ENCODE measurements at places on chromosomes 3 and 15.
A peak's percentile ranks its signal among the peaks of the same experiment; 100 is the strongest.

GRCh38 chr3:112132975-112133448, at the start of gene GCSAM:
GCSAM (minus strand) TSS chr3:112133248; CDS start chr3:112133120, 128 bp downstream.
- no peak for DNase-seq
- H3K4me3 ChIP-seq: no peak within 1 kb of the TSS
- no peak within 1 kb of the TSS for H3K27ac ChIP-seq
- no peaks in the 10 kb centered on the region for H3K27me3 ChIP-seq
- peaks cover 35% of the 10 kb centered on the region for H3K4me1 ChIP-seq

DNA sequence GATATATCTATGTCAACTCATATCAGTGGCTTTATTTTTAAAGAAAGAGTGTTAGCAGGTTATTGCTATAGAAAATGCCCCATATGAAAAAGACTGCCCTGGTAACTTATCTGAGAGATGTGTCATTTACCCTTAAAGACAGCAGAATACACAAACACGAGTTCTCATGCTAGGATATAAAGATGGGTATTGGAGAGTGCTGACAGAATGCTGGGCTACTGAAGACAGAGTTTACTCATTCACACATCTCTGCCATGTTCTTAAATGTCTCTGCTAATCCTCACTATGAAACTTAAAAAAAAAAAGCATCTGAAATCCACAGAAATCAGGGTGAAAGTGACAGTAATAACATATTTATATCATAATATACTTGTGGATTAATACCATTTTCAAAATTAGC, 126.7 kb downstream of the FOXP1 start:
- H3K4me3 ChIP-seq: no peak overlapping the region
- no peak for DNase-seq
- no peaks in the 10 kb centered on the region for H3K36me3 ChIP-seq
- H3K27ac ChIP-seq: no peak overlapping the region
- H3K4me1 ChIP-seq: peaks cover 5% of the 10 kb centered on the region

DNA sequence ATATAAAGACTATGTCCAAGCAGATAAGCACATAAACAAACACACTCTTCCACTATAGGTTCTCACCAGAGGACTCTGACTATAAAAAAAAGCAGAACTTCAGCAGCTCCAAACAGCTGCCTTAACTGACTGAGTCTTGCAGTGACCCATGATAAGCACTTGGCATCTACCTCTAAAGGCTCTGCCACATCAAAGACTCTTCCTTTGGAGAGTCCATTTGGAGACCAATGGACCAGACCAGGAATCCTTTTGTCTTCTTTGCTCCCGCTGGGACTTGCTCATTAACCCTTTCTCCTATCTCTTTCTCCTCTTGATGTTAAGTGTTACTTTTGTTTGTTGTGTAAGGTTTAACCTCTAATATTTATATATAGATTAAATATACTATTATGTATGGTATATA, 424.1 kb downstream of the RSL24D1 start:
- no peaks in the 10 kb centered on the region for H3K4me1 ChIP-seq
- DNase-seq: no peak
- H3K27ac ChIP-seq: no peak overlapping the region
- no peak overlapping the region for H3K4me3 ChIP-seq

DNA sequence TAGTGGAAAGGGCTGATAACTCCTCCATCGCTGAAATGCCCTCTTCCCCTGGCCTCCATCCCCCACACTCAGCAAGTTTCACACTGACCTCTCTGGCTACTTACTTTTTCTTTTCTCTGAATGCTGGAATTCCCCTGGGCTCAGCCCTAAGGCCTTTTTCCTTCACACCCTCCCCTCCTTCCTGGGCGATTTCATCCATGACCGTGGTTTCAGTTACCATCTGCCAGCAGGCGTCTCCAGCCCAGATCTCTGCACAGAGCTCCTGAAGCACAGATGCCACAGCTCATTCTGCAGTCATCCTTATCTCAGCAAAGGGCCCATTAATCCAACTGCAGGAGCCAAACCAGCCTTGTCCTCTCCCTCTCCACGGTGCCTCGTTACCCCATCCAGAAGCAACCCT, 114.0 kb downstream of the RFTN1 start:
- H3K4me1 ChIP-seq: peaks cover 12% of the 10 kb centered on the region
- no peak overlapping the region for H3K4me3 ChIP-seq
- DNase-seq: no peak
- peak overlapping the region; percentile 57 for H3K27ac ChIP-seq
- H3K27me3 ChIP-seq: no peaks in the 10 kb centered on the region
- H3K36me3 ChIP-seq: no peaks in the 10 kb centered on the region

- H3K27ac ChIP-seq: no peak overlapping the region
- H3K4me1 ChIP-seq: no peaks in the 10 kb centered on the region
- no peaks in the 10 kb centered on the region for H3K36me3 ChIP-seq
- no peaks in the 10 kb centered on the region for H3K27me3 ChIP-seq
These were observed 8.6 kb upstream of the TNFAIP8L3 start for GRCh38 chr15:51103330-51103729.

DNA sequence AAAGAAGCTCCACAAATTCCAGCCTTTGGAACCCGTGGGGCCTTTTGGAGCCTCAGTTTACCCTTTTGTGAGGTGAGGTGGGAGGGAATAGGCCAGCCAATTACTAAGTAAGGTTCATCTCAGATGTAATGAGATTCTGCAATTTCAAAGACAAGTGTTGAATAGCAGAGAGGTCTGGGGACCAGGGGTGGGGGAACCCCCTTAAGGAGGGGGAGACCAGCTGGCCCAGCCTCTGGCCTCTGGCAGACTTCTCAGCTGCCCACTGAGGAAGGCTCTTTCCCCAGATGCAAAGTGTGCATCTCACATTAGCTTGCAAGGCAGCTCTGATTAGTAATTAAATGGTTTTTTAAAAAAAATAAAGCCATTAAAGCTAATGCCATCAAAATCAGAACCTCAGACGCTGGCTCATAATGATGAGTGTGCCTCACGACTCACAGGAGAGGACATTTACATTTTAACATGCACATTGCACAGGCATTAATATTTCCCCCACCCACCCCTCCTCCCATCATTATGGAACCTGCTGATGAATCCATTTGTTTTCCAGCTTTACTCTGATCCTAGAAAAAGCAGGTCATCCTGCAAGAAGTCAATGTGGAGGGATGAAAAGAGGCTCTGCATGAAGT, 176.7 kb upstream of the TLE3 start:
- no peak overlapping the region for H3K27ac ChIP-seq
- no peaks in the 10 kb centered on the region for H3K27me3 ChIP-seq
- H3K4me3 ChIP-seq: no peak overlapping the region
- DNase-seq: no peak

DNA sequence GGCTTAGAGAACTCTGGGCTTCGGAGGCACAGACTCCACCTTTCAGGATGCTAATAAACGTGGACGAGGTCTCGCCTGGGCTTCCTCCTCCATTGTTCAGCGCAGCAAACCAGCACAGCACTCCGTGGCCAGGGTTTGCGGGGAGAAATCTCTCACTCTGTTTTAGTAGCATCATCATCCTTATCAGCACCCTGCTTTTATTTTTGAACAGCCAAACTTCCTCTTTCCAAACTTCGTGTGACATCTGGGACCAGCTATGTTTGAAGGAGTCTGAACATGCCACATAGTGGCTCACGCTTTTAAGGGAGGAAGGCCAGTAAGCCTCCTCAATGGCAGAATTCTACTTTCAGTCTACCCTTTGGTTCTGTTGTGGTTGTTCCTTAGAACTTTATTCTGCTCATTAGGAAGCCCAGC, 149.0 kb downstream of the PGPEP1L start:
- DNase-seq: no peak
- peak overlapping the region; percentile 41 for H3K27ac ChIP-seq
- no peaks in the 10 kb centered on the region for H3K36me3 ChIP-seq
- no peaks in the 10 kb centered on the region for H3K27me3 ChIP-seq
- no peak overlapping the region for H3K4me3 ChIP-seq

DNA sequence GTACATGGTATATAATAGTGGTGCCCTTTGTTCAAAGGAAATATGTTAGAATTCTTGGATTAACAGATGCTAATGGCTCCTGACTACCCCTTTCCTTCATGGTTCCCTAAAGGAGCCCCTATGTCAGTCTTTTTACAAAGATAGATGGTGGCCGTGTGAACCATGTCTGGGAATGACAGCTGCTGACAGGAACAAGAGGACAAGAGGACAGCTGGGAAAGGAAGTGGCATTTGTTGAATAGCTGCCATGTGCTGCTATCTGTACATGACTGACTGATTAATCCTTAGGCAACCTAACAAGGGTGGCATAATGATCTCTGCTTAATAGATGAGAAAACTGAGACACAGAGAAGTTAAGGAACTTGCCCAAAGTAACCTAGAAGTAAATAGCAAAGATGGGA, 321.7 kb downstream of the ZNF621 start:
- no peak for DNase-seq
- H3K27me3 ChIP-seq: no peaks in the 10 kb centered on the region
- no peaks in the 10 kb centered on the region for H3K4me1 ChIP-seq
- no peak overlapping the region for H3K27ac ChIP-seq

- no peaks in the 10 kb centered on the region for H3K27me3 ChIP-seq
- H3K36me3 ChIP-seq: no peaks in the 10 kb centered on the region
- DNase-seq: no peak
- no peak overlapping the region for H3K4me3 ChIP-seq
These were observed 188.4 kb upstream of the ICE2 start for GRCh38 chr15:60667190-60667868.

GRCh38 chr3:170721563-170721962, 135.7 kb upstream of the SLC7A14 start:
- no peaks in the 10 kb centered on the region for H3K4me1 ChIP-seq
- no peaks in the 10 kb centered on the region for H3K27me3 ChIP-seq
- DNase-seq: no peak

DNA sequence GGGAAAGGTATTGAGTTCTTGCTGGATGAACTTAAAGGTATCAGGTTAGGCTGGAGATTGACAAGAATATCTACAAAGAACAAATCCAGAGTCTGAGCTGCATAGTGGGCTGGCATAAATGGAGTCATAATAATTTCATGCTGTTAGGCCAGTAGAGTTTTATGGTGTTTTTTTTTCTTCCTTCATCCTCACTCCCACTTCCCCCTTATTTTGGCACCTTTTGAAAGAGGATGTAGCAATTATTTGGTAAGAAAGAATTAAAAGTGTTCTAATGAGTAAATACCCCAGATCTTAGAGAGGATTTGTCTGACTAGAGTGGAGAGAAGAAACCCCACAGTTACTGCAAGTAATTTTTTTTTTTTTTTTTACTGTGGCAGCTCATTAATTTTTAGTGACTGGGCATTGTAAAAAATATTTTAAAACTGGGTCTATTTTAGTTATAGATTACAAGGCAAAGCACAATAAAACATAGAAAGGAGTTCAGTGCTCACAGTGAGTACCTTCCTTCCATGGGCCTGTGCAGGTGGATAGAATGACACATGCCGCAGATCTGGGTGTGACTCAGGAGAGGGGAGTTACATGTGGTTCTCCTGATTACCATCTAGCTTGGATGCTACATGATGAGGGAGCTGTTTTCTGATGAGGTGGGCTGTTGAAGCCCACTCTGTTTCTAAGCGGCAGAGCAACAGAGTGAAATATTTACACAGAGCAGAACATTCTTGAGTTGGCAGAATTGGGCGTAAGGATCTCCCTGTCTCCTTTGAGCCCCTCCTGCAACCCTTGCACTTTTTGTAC, 5.3 kb downstream of the EDEM1 start:
- DNase-seq: no peak
- H3K36me3 ChIP-seq: peaks cover 6% of the 10 kb centered on the region
- peaks cover 38% of the 10 kb centered on the region for H3K4me1 ChIP-seq
- H3K27me3 ChIP-seq: no peaks in the 10 kb centered on the region
- no peak overlapping the region for H3K27ac ChIP-seq

GRCh38 chr3:186603159-186603558, 9.7 kb upstream of the AHSG start:
- no peaks in the 10 kb centered on the region for H3K27me3 ChIP-seq
- H3K36me3 ChIP-seq: no peaks in the 10 kb centered on the region
- H3K4me3 ChIP-seq: no peak overlapping the region

GRCh38 chr15:59174835-59175831, 31.5 kb upstream of the LDHAL6B start:
- peaks cover 52% of the 10 kb centered on the region for H3K36me3 ChIP-seq
- no peak overlapping the region for H3K4me3 ChIP-seq
- DNase-seq: peak; percentile 78
- H3K4me1 ChIP-seq: peaks cover 29% of the 10 kb centered on the region
- peak overlapping the region; percentile 56 for H3K27ac ChIP-seq

DNA sequence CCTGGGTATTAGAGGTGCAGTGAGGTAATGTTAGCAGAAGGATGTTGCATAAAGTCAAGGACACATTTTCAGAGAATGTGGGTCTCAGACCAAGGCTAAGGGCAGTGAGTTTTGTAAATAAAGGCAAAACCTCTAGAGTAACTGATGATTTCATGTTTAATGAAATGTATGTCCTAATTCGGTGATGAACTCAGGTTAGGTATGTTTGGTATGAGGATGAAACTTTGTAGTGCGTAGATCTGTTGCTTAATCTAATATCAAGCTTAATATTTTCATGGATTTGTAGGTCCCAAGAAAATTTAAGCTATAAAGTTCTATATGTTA, 3.6 kb downstream of the USP50 start:
- H3K27me3 ChIP-seq: no peaks in the 10 kb centered on the region
- no peak for DNase-seq
- H3K27ac ChIP-seq: no peak overlapping the region
- H3K4me3 ChIP-seq: no peak overlapping the region
- no peaks in the 10 kb centered on the region for H3K36me3 ChIP-seq

DNA sequence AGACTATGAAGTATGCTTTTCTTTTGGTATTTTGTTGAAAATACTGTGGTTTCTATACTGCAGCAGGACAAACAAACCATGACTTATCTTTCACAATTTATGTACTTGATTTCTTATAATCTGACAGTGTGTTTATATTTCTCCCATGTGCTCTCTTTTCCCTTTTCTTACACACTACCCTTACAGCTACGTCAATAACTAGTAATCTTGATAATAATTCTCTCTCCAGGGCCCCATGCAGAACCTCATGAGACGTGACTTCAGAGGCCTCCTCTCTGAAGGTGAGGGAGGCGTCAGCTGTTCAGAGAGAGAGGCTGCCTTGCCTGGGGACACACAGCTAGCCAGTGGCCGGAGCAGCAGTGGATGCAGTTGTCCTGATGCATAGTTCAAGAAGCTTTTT, 35.9 kb downstream of the KY start:
- H3K4me3 ChIP-seq: no peak overlapping the region
- no peaks in the 10 kb centered on the region for H3K27me3 ChIP-seq
- DNase-seq: peak; percentile 46
- H3K4me1 ChIP-seq: no peaks in the 10 kb centered on the region
- H3K36me3 ChIP-seq: no peaks in the 10 kb centered on the region

DNA sequence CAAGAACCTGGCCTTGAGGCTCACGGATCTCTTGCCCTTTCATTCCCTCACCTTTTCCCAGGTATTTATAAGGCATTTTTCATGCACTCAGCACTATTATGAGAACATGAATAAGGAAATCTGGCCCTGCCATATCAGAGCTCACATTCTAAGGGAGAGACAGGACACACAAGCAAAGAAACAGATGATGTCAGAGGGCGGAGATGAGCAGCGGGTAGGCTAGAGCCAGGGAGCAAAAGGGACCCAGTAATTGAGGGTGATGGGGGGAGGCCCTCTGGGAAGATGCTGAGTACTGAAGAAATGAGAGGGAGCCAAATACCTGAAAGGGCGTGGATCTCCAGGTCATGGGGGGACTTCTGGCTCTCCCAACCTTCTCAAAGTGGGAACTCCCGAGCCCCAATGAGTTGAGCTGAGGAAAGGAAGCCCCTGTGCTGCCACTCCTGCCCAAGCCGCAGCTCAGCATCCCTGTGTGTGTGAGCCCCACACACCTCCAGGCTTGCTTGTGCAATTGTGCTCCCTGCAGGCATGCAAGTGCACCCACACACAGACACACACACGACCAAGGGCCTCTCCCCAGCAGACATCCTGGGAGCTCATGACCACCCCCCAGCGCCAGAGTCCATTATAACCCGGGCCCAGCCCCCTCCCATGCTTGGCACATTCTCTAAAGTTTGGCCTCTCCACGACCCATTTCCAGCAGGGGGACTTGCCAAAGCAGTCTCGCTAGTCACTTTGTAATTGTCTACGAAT, 81.4 kb upstream of the PXYLP1 start:
- no peaks in the 10 kb centered on the region for H3K4me1 ChIP-seq
- no peak overlapping the region for H3K4me3 ChIP-seq
- H3K27me3 ChIP-seq: peaks cover 6% of the 10 kb centered on the region
- no peak for DNase-seq
- H3K27ac ChIP-seq: no peak overlapping the region
